ENCODE measurements at places on chromosomes 5 and 9.

DNA sequence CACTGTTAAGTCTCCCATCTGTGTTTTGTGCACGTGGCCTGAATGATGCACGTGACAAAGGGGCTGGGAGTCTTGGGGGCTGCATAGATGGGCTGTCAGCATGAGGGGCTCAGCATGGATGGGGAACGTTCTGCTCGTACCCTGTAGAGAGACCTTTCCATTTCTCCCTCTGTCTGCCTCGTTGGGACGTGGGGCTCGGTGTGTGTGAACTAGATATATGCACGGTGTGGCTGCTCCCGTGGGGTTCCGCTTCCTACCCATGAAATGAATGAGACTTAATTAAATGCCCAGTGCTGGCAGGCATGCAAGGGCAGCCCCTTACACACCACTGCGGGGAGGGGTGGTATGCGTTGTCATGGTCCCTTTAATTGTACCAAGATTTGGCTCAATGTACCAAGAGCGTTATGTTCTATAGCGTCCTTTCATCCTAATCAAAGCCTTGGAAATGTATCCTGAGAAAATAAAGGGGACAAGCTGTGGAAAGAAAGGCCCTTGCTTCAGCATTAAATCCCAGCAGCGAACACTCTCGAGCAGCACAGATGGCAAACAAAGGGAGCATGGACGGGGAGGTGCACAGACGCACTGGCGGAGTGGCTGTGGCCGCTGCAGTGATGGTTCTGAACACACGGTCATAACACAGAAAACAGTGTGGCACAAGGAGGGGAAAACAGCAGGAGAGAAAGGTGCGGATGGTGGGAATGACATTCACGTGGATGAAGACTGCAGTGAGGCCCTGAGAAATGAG lies 66.8 kb downstream of the RASGEF1C start:
- no peak for DNase-seq

DNA sequence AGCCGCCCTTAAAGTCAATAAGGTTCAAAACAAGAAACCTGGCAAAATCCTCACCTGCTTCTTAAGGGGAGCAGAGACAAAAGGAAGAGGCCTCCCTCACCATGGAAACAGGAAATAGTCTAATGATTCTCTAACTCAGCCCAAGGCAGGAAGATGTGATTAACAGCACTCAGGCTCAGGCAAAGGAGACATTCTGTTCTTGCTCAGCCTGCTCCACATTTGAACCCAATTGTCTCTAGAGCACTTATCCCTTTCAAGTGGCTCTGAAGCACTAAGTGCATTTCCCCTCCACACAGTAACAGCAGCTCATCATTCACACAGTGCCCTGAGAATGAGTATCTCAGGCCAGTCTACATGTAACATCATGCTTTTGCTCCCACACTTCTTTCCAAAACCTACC lies 72.3 kb downstream of the NIPSNAP3B start:
- DNase-seq, result peak; percentile 24

DNA sequence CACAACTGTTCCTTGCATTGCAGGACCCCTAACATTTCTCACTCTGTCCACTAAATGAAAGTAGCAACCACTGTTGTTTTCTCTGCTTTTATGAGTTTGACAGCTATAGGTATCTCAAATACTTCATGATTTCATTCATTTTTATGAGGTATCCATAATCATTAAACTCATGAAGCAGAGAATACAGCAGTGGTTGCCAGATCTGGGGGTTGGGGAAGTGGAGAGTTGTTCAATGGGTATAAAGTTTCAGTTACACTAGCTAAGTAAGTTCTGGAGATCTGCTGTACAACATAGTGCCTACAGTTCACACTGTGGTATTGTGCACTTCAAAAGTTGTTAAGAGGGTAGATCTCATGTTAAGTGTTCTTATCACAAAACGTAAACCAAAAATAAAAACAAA lies 23.4 kb upstream of the CAMK4 start:
- DNase-seq, result no peak

DNA sequence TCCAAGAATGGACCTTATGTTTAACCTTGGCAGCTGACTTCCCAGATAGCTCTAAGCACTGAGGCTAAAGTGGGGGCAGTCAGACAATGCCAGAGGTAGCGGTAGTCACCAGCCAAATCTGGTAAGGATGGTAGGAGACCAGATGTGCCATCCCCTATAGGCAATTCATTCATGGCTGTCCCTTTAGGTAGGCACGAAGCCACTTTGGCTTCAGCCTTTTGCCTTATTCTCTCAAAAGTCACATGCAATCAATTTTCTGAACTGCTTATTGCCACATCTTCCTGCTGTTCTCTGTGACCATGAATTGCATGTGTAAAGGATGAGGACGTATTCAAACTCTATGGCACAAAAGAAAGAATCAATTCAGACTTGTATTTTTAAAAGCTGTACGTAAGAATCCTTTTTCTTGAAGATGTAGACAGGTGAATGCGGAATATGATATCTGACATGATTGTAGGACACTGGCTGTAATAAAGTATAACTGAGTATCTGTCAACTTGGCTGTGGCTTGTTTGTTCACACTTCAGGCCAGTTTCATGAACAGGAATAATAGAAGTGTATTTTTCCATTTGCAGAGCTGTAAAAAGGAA lies 611.7 kb downstream of the NR2F1-AS1 start:
- DNase-seq, result no peak

- DNase-seq, result no peak
Observed at GRCh38 chr5:95892784-95893354, 68.8 kb downstream of the ELL2 start.
